ENCODE measurements at places on chromosomes 5 and 9. TPM values are rescaled to one million over a fixed set of nuclear protein-coding genes. Genes with fewer than 3 reads are reported as not detected.

Gene TPPP
- 5.7 TPM for total RNA-seq

Gene CTXN3
- not detected for total RNA-seq

Gene WDR38
- total RNA-seq = not detected

Gene TOR4A
- 31.1 TPM for total RNA-seq

Gene EQTN
- total RNA-seq = not detected

Gene LPAR1
- total RNA-seq = 21.3 TPM

Gene GADD45G
- not detected for total RNA-seq

Gene NTRK2
- 0.04 TPM for total RNA-seq

Gene ZNF618
- 12.2 TPM for total RNA-seq

Gene PRDM9
- total RNA-seq = not detected

Gene REEP2
- total RNA-seq = 7.2 TPM

Gene SMAD5
- total RNA-seq = 20.1 TPM

Gene FSTL4
- total RNA-seq = 6.3 TPM

Gene IFNA14
- not detected for total RNA-seq

Gene CDH9
- not detected for total RNA-seq

Gene ADAMTSL2
- not detected for total RNA-seq

Gene PCDHAC2
- total RNA-seq = 7.4 TPM

Gene SMIM33
- not detected for total RNA-seq

Gene HTR1A
- not detected for total RNA-seq

Gene GFI1B
- not detected for total RNA-seq

Gene IFNA4
- total RNA-seq = not detected

Gene PPIC
- 17.7 TPM for total RNA-seq

Gene ARL14EPL
- not detected for total RNA-seq

Gene FBXL7
- total RNA-seq = 1.6 TPM

Gene ADGRD2
- total RNA-seq = not detected

Gene LRRC70
- not detected for total RNA-seq

Gene EIF4EBP3
- total RNA-seq = 1.8 TPM

Gene S1PR3
- total RNA-seq = 63.9 TPM

Gene TPM2
- 628 TPM for total RNA-seq

Gene IL6ST
- total RNA-seq = 33.7 TPM

Gene PCDHGA10
- not detected for total RNA-seq

Gene TTC23L
- total RNA-seq = 0.48 TPM

Gene SCGB3A2
- total RNA-seq = not detected

Gene RLN2
- total RNA-seq = 0.21 TPM

Gene ALDH1A1
- total RNA-seq = 5,109 TPM

Gene GPRIN1
- 10.3 TPM for total RNA-seq

Measured in A549 treated with ZK216348 at 1 μM for 4 hours (cell line).